ENCODE measurements at places on chromosomes 1 and 21.

DNA sequence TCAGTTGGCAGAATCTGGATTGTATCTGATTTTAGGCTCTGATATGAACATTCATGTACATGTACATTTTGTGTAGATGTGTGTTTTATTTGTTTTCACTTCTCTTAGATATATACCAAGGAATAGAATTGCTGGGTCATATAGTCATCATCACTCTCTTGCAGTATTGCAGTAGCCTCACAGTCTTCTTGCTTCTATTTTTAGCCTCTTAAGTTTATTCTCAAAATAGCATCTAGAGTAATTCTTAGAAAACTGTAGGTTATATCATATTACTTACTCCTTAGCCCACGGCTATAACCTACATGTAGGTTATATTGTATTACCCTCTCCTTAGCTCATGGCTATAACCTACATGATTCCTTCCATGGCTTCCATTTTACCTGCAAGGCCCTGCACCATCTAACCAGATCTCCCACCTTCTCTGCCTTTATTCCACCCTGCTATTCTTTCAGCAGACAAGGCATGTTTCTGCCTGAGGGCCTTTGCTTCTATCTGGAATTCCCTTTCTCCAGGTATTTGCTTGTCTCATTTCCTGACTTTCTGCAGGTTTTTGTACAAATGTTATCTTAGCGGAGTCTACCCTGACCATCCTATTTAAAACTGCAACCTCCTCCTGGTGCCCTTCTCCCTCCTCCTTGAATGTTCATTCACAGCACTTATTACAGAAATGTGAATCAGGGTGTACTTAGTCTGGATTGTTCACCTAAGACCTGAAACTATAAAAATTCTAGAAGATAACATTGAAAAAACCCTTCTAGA is 109.0 kb upstream of the ETV3 start:
- no peak for DNase-seq

DNA sequence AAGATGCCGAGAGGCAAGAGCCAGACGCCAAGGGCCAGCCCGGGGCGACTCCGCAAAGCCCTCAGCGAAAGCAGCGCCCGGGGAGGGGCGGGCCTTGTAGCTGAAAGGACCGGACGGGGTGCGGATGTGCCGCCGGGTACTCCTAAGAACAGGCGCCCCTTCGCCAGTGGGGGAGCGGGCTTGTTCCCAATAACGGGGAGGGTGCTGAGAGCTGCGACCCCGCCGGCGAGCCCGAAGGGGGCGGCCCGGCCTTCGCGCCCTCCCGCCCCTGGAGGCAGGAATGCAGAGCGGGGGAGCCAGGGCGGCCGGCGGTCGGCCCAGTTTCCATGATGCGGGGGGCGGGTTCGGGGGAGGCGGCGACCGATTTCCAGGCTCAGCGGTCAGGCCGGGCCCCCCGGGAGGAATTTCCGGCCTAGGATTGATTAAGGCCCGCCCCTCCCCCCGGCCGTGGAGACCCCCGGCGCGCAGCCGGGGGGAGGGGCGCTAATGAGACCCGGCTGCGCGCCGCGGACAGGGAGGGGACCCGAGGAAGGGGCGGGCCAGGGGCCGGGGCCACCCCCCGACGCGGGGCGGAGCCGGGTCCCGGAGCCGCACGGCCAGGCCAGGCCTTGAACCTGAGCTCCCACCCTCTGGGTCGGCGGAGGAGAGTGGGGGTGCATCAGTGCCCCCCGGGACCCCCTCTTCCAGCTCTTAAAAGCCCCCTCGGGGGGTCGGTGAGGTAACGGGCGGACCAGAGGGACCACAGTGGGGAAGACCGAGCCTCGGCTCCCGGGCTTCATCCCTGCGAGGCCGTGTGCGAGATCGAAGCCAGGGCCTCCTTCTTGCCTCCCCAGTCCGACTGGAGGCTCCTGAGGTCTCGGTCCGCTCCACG is 898 bp upstream of the TMEM200B start:
- DNase-seq: no peak

DNA sequence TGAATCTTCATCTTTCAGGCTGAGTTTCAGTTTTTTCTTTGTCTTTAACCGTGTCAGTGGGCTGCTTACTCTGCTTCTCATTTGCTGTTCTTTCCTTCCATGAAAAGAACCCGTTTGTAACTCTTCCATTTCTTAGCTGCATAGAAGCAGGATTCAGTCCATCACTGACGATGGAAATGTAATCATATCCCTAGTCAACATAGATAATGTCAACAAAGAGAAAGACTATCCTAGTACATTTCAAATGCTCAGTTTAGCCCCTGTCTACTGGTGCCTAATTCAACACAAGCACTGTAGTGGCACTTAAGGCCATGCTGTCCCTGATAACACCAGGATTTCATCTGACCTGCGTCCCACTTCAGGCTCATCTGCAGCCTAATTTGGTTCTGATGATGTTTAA is 376 bp downstream of the GBP1 start:
- no peak for DNase-seq

DNA sequence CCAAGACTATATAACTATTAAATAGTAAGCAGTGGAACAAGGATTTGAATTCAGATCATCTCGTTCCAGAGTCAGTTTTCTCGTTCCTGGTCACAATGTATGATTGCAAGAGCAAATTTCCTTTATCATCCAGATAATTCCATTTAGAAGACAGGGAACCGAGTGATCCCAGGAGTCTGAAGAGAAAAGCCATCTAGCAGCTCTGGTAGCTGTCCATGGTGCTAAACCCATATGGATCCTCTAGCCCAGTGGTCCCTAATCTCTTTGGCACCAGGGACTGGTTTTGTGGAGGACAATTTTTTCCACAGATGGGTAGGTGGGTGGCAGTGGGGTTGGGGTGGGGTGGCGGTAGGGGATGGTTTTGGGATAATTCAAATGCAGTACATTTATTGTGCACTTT is 229.4 kb downstream of the PTPRU start:
- no peak for DNase-seq

GRCh38 chr1:2130156-2130555 is 64.4 kb downstream of the FAAP20 start:
- no peak for DNase-seq

- no peak for DNase-seq
Observed at GRCh38 chr1:234907940-234908405, 220.7 kb downstream of the TOMM20 start.

GRCh38 chr1:118960567-118961136 is 27.5 kb downstream of the TBX15 start:
- DNase-seq: no peak

DNA sequence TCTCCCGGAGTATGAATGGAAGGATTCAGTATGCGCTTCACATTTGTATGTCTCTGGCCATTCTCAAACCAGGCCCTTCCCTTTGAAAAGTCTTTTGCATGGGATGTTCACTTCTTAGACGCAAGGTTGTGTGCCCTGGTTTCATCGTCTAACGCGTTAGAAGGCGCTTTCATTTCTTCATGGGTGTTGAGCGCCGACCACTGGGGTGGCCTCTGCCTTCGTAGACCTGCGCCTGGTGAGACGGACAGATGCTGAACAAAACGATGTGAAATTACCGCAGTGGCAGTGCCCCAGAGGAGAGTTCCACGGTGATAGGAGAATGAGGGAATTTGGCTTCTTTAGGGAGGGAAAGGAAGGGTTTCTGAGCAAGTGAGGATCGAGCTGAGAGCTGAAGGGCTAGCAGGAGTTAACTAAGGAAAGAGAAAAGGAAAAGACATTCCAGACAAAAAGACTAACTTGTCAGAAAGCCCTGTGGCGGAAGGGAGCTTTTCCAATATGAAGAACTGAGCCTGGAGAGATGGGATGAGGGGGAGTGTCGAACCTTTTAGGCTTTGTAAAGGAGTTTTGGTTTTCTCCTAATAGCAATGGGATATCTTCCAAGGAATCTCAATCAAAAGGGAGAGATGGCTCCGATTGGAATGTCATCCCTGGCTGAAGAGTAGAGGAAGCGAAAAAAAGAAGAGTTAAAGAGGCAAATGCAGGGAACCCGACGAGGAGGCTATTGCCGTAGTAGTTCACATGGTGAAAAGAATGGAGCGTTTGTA is 951 bp downstream of the GGPS1 start:
- DNase-seq: peak; percentile 42

- no peak for DNase-seq
Observed at GRCh38 chr1:111422546-111423391, 4.8 kb downstream of the OVGP1 start.

DNA sequence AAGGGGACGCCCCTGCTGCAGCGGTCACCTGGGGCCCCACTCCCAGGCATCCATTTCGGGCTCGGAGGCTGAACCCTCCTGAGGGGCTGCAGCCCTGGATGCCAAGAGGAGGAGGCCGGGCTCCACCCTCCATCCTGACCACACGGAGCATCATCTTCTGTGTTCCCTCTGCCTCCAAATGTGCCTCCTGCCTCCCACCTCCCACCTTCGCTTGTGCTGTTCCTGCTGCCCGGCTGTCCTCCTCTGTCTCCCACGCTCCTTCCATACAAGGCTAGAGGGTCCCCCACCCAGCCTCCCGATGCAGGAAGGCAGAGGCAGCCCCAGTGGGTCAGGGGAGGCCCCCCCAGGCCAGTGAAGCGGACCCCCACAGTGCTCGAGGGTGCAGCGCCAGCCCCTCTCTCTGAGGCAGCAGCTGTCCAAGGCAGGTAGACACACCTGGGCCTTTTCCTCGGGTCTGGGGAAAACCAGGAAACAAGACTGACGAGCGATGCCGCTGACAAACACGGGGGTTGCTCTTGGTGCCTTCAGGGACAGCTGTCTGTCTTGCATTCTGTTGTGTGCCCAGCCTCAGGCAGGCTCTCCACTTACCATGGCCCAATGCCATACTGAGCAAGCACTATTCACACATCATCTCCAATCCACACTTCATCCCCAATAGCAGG is 16.8 kb upstream of the PLEKHG5 start:
- DNase-seq: no peak

DNA sequence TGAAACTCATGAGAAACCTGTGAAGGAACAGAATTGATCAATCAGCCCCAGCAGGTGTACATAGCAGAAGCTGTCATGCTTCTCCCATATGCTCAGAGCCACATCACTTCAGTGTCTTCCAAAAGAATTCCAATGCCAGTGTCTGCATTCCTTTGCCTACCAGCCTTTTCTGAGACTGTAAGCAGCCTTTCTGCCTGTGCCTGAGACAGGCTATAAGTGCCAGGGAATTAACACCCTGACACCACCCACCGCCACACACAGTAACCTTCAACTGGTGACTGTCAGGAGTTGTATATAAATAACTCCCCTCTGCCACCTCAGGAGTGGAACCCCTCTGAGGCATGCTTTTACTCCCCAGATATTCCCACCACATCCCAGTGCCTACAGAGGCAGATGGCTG is 38.1 kb upstream of the SLAMF9 start:
- DNase-seq: no peak

DNA sequence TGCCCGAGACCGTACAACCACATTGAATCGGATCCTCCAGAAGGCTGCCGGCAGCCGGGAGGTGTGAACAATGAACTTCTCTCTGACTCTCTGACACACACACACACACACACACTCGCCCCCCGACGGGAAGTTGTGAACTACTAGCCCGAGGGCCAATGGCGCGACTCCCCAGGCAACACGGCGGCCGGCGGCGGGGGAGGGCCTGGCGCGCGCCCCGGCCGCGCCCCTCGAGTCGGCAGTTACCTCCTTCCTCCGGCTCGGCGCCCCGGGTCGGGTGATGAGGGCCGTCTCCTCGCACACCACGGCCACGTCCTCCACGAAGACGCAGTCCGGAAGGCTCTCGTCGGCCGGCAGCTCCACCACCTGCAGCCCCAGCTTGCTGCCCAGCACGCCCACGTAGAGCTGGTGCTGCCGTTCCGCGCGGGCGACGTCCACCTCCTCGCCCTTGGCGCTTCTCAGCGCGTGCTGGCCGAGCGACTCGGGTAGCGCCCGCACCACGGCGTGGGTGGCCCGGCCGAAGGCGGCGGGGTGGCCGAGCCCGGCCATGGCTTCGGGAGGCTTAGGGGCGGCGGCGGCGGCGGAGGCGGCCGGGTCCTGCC is 361 bp downstream of the DDAH1 start:
- no peak for DNase-seq

GRCh38 chr21:46125846-46126301 is 28.0 kb downstream of the COL6A2 start:
- no peak for DNase-seq

GRCh38 chr21:33971492-33972013 is 55.9 kb upstream of the ATP5PO start:
- no peak for DNase-seq

- no peak for DNase-seq
Observed at GRCh38 chr1:186089940-186090339, 285.1 kb downstream of the TPR start.

- no peak for DNase-seq
Observed at GRCh38 chr1:31346785-31347184, 26.1 kb downstream of the FABP3 start.

DNA sequence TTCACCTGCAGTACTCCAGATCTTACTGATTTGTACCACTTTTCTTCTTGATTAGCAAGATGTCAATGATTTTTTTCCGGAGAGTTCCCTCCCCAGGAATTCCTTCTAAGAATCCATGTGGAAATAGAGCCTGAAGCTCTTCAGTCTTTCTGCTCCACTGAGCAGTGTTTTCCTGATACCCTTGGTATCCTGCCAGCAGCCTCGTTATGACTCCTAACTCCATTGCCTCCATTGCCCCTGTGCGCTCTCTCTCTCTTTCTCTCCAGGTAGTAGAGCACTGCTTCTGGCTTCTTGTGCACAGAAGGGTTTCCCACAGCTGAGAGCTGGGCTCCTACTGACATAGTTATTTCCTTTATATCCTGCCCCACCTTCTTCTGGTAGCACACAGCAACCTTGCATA is 12.2 kb downstream of the UBE2U start:
- DNase-seq: no peak

GRCh38 chr1:158951956-158952355 is 20.6 kb downstream of the PYHIN1 start:
- DNase-seq: no peak

DNA sequence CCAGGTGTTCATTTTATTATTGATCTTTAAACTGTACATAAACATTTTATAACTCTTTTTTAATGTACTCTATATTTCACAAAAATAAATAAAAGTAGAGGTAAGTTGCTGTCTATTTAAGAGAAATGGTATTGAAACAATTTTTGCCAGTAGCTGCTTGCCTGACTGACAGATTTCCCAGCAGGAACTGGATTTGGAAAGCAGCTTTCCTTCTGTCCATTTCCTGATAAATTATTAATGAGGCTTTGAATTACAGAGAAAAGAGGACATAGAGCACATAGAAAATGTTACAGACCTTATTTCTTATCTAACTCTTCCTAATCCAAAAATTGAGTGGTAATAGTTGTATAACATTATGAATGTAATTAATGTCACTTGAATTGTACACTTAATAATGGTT is 79.7 kb upstream of the BCL10 start:
- no peak for DNase-seq
